Kasumi-1 (cell line): ENCODE measurements at places on chromosomes 5 and 9.

- no peak for DNase-seq
Measured at GRCh38 chr9:91376239-91376638, 14.5 kb upstream of the AUH start.

DNA sequence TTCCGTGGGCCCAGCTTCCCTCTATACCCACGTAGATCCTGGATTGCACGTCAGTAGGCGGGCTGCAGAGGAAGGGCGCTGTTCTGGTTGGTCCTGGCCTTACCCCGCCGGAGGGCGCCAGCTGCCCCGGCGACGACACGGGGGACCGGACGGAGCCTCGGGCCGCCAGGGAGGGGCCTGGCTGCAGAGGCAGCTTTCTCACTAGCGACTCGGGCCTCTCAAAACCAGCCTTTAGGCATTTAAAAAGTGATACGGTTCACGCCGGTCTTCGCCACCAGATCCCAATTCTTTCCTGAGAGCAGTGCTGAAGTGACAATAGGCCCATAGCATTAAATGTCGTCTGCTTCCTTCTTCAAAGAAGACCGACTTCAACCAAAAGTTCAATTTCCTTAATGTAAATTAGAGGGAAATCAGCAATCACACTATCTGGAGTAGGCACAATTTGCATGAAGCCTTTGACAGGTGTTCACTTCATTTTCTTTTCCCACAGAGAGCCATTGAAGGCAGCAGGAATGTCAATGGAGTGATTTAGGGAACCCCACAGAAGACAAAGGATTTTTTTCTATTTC lies 17.6 kb upstream of the UBE2D2 start:
- no peak for DNase-seq

- DNase-seq: peak; percentile 14
Measured at GRCh38 chr5:155049569-155050383, 36.2 kb downstream of the KIF4B start.

DNA sequence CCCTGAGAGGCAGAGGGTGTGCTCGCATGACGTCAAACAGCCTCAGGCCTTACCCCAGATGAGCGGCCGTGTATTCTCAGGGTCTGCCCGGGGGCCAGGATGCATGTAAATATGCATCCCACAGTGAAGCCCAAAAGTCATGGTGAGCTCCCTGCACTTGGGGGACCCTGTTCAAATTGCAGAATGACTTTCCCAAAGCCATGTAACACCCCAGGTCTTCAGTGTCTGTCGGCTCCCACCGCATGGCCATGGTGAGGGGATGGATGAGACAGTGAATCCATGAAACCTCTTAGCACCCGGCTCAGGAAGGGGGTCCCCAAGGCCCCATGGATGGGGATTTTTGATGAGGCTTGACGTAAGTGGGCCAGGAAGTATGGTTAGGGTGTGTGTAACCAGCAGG lies 9.3 kb upstream of the COL5A1 start:
- no peak for DNase-seq

GRCh38 chr5:78993165-78993564 lies 8.1 kb upstream of the ARSB start:
- no peak for DNase-seq

- no peak for DNase-seq
Measured at GRCh38 chr5:83097689-83098231, 20.4 kb downstream of the XRCC4 start.

DNA sequence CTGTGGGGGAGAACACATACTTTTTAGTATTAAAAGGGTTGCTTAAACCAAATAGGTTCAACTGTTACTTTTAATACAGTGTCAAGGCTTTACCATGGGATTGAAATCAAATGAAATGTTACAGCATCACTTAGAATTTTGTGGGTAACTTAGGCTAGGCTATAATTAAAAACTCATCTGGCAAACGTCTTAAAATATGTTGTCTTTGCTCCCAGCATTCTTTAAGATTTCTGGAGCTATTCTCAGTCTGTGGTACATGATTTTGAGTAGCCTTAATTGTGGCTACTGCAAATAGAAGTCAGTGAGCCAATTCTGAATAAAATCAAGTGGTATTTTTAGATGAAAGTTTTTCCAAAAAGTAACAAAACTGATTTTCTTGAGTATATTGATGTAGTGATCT lies 30.7 kb downstream of the UHRF2 start:
- DNase-seq: no peak

DNA sequence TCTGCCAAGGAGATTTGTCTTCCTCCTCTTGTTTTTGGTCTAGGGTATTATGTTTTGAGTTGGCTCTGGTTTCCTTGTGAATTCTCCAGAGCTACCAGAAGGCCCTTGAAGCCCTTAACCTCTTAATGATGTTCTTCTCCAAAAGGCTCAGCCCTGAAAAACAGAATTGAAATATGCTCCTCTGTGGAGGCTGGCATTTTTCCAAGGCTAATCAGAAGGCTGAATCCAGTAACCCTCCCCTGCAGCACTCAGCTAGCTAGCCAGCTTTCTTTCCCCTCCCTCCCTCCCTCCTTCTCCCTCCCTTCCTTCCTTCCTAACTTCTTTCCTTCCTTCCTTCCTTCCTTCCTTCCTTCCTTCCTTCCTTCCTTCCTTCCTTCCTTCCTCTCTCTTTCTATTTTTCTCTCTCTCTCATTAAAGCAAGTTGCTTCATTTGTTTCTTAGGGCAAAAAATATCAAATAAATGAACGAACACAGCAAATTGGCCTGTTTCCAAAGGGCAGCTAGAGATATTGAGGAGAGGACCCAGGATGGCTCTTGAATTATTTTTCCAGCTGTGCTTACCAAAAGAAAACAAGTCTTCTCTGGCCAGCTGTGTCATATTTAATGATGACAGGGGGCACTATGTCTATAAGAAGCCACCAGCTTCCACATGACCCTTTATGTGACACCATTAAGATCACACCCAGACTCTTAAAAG lies 38.7 kb downstream of the JAKMIP2 start:
- no peak for DNase-seq

DNA sequence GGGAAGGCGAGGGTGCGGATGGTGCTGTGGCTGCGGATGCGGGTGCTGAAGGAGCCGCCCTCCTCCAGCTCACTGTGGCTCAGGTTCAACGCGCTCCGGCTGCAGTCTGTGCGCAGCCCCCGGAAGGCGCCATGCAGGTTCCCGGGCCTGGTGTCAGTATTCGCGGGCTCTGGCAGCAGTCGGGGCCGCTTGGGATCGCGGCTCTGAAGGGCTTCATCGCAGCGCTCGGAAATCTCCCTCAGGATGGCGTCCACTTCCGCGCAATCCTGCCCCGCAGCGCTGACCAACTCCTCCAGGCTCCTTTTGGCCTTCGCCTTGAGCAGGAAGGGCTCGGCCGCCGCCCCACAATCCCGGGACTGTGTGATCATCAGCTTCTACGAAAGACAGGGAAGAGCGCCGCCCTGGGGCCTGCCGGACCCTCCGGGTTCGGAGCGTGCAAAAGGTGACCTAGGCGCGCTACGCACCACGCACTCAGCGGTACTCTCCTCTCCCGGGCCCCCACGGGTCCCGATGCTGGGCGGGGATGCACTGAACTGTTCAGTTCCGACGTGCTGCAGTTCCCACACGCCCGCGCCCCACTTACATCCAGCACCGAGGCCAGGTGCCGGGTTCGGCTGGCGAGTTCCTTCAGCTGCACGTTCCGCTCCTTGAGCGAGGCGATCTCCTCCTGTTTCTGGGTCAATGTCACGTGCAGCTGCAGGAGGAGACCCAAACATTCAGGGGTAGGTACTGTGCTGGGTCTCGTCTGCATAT lies 6.5 kb downstream of the MCIDAS start:
- no peak for DNase-seq

DNA sequence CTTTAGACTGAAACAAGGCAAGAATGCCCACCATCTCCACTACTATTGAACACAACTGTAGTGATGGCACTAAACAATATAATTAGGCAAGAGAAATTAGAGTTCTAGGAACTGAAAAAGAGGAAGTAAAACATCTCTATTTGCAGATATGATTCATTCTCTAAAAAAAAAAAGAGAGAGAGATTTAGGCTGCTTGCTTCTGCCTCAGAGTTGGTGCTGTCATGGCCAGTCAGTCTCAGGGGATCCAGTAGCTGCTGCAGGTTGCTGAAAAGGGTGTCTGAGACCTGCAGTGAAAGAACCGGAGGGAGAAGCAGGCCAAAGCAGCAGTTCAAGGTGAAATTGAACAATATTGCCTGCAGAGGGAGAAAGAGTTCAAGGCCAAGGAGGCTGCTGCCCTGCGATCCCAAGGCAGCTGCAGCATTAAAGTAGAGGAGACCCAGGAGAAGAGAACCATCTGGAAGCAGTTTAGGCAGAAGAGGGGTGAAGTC lies 72.5 kb downstream of the AP3B1 start:
- DNase-seq: peak; percentile 82

- DNase-seq: no peak
Measured at GRCh38 chr9:91200692-91201336, 160.9 kb downstream of the AUH start.

DNA sequence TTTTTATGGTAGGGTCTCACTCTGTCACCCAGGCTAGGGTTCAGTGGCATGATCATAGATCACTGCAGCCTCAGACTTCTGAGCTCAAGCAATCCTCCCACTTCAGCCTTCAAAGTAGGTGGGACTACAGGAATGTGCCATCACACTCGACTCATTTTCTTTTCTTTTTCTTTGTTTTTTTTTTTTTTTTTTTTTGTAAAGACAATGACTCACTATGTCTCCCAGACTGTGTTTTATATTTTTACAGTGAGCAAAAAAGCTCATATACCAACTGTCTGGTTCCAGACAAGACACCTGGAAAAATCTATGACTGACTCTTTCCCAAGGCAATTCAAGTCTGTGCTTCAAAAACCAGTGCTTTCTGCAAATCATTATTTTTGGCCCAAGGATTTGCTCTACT lies 10.8 kb upstream of the FOXD1 start:
- no peak for DNase-seq

DNA sequence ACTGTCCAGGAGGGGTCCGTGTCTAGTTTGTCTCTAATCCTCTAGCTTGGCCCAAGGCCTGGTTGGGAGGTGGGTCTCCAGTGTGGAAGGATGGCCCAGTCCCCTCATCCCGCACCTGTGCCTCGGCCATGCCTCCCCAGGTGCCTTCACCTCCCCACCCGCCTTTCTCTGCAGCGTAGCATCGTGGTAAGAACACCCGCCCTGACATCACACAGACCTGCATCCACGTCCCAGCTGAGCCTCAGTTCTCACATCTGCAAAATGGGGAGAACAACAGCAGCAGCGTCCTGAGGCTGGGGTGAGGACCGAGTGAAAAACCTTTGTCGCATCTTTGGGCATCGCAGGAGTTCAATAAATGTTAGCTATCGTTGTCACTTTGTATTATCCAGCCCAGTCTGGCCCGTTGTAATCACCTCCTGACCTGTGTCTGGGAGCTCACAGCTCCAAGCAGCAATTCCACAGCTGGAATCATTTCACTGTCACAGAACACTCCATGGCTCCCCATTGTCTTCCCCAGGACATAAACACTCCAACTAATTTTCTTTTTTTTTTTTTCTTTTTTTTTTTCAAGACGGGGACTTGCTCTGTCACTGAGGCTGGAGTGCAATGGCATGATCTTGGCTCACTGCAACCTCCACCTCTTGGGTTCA lies 181.2 kb upstream of the IER5L start:
- no peak for DNase-seq

GRCh38 chr9:90368241-90368640 lies 274.4 kb downstream of the DIRAS2 start:
- DNase-seq: no peak

DNA sequence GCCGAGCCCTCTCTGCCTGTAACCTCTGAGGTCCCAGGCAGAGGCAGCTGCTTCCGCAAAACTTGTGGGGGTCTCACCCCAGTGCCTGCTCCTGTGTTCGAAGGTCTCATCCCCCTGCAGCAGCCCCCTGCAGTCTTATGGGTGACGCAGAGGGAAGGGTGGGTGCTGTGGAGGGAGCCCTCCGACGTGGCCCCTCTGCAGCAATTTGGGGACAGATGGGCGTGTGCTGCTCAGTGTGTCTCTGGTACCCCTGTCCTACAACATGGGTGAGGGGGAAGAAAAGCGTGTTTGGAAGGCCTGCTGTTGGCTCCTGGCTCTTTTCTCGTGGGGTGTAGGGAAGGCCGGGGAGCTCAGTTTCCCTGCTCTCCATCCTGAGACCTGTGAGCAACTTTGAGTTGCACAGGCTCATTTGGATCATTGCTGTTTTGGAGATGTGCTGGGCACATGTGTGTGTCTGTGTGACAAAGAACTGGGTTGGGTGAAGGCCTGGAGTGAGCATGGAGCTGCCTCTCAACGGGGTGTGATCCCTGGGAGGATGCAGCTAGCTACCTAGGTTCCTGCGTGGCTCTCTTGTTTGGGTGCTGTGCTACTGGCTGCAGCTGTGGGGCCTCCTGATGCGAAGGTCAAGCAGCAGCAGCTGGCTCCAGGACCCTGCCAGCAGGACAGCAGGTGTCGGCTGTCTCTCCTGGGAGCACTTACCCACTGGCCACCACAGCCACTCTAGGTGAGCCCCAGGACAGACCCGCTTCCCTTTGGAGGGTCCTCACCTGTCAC lies 179.6 kb upstream of the PITX1 start:
- no peak for DNase-seq

GRCh38 chr5:74541381-74541781 lies 99.1 kb downstream of the ENC1 start:
- DNase-seq: no peak

- no peak for DNase-seq
Measured at GRCh38 chr9:126095546-126096190, 231.0 kb upstream of the MVB12B start.
